ENCODE measurements at places on chromosomes 6 and 20. TPM values are rescaled to one million over a fixed set of nuclear protein-coding genes. Genes with fewer than 3 reads are reported as not detected.

SDHAF4 gene
- 18.2 TPM for total RNA-seq

DNA sequence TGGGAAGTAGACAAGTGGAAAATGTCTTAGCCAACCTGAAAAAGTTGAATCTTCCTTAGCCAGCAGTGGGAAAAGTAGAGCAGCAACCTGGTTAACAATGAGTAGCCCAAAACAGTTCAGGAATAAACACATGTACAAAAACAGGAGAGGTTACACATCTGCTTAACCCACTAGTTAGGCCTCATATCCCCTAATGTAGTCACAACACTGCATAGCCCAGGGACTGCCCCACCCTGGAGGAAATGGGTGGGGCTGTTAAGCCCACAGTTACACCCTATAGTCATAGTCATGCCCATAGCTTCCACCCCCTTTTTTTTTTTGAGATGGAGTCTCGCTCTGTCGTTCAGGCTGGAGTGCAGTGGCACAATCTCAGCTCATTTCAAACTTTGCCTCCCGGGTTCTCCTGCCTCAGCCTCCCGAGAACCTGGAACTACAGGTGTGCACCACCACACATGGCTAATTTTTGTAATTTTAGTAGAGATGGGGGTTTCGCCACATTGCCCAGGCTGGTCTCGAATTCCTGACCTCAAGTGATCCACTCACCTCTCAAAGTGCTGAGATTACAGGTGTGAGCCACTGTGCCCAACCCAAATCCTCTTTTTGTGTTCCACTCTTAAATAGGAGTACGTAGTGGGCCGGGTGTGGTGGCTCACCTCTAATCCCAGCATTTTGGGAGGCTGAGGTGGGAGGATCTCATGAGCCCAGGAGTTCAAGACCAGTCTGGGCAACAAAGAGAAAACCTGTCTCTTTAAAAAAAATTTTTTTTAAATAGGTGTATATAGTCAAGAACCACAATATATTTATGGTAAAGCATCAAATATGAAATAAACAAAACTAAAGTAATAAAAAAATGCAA is 24.5 kb downstream of the ILRUN start:
- DNase-seq: peak; percentile 36

DNA sequence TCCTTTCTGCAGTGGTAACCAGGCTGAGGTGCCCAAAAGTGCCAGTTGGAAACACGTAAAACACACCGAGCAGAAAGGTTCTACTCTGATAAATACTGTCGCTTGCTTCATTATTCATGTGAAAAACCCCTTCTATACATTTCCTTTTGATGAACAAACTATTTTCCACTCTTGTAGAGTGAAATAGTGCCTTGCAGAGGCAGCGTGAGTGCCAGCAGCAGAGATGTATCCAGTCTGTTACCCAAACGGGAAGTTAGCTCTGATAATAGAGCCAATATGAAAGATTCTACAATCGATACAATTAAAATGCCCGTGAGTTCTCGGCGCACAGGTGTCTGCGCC is 1.5 kb downstream of the ZBTB46 start:
- no peak for DNase-seq

DNA sequence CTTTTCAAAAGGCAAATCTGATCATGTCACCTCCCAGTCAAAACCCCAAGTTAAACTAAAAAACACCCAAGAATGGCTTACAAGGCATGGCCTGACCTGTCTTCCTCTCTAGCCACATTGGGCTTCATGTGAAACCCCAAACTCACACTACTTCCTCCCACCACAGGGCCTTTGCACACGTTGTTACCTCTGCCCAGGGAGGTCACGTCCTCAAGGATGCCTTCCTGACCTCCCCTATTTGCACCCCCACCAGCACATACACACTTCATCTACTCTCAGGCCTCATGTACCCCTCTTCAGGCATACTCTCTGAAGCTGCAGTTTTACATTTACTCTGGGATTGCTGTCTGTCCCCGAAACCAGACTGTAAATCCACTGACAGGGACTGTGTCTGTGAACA is 6.1 kb downstream of the EZR start:
- no peak for DNase-seq

- DNase-seq: peak; percentile 79
Observed at GRCh38 chr20:37406010-37406998, 60.4 kb downstream of the SRC start.

GRCh38 chr6:135105710-135106109 is 51.1 kb upstream of the HBS1L start:
- no peak for DNase-seq

Measured in right cardiac atrium (tissue), 5 donors.